Renal cortex interstitium (tissue), 15 donors: ENCODE measurements at places on chromosomes 3 and 15.

GRCh38 chr15:69509131-69509530, 56.5 kb downstream of the RPLP1 start:
- DNase-seq: no peak

- DNase-seq: no peak
Observed at GRCh38 chr15:101068523-101068960, 149.4 kb downstream of the LRRK1 start.

- DNase-seq: peak; percentile 80
Observed at GRCh38 chr15:83323296-83323711, 38.8 kb upstream of the BNC1 start.

DNA sequence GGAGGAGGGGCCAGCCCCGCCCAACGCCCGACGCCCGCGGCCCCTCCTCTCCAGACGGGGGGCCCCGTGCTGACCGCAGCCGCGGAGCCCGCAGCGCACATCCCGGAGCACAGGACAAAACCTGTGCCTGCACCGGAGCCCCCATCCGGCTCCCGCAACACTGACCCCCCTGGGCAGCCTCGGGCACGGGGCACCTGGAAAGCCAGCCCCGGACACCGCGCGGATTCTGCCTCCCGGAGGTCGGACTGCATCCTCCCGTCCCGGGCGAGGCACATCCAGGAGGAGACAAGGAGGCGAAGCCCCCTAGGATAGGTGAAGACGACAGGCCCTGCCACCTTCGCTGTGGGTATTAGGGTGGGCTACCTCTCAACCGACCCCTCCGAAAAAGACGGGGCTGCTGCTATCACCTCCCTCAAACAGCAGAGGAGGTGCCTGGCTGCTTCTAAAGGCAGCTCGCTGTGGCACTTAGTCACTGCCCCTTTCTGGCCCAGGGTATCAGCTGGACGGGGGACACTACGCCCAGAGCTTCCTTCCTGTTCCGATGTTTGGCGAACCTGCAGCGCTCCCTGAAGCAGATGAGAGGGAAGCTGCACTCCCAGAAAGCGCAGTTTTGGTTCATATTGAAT, 10.6 kb downstream of the XXYLT1 start:
- DNase-seq: no peak

GRCh38 chr3:187721055-187721454, 18.7 kb upstream of the RTP2 start:
- no peak for DNase-seq
